ENCODE measurements at places on chromosomes 6 and 20.

DNA sequence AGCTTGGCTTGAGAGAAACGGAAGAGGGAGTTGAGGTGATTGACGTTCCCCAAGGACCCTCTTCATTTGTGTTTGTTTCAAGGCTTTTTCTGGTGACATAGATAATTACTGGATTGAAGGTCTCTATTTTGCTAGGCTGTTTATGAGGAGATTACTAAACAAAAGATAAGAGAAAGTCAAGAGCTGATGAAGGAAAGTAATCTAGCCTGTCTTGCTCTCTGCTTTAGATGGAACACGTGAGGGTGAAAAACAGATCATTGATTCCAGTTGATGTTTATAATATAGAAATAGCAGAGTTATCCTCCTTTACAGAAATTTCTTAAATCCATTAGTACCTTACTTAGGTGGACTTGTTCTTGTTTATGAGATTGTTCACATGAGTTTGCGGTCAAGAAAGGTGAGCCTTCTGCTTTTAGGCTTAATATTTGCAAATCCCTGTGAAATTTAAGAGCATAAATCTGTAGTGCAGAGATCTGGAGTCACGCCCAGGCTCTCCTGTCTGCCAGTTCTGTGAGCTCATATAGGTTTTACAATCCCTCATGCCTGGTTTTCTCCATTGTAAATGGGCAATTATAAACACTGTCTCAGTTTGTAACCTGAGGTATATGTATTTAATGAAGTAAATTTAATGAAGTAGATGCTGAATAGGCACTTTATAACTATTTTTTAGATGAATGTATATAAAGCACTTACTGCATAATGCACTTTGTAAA, 272.8 kb downstream of the NKAIN2 start:
- no peak for DNase-seq

- DNase-seq, result no peak
Observed at GRCh38 chr6:63805808-63806572, 170.4 kb downstream of the PHF3 start.

- peak; percentile 44 for DNase-seq
Observed at GRCh38 chr6:30884521-30885480, 482 bp downstream of the DDR1 start.

DNA sequence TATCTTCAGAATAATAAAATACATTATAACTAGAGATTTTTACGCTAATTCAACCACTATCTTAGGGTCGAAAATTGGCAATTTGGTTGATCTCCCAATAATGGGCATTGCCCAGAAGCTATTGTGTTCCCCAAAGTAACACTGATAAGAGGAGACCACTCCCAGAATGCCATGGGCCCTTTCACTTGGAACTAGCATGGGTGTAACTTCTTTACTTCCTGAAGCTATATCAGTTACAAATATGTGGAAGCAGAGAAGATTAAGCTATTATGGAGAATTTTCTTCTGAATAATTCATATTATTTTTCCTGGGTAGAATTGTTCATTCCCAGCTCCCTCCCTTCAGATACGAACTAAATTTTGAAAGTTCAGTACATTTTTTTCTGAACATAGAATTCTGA, 48.2 kb upstream of the JAG1 start:
- DNase-seq, result no peak

- DNase-seq, result no peak
Observed at GRCh38 chr6:132972971-132973370, 158.6 kb downstream of the RPS12 start.

- DNase-seq, result no peak
Observed at GRCh38 chr6:111775145-111775922, 97.9 kb downstream of the FYN start.

DNA sequence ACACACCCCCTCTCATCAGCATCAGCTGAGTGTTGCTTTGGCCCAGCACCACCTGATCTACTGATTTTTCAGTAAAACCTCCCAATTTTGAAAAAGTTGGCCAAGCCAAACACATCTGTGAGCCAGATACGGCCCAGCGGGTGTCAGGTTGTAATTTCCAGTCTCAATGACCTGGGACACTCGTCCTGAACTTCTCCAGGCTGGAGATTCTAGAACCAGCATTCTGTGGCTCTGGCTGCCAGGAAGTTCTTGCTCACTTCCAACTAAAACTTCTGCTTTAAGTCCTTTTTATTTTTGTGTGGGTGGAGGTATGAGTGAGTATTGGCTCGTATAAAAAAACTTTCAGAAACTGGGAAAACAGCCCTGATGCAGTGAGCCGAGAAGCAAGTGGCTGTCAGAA, 5.1 kb downstream of the KIAA1755 start:
- DNase-seq, result no peak

GRCh38 chr6:159633196-159633595, 59.8 kb downstream of the SOD2 start:
- DNase-seq, result no peak

DNA sequence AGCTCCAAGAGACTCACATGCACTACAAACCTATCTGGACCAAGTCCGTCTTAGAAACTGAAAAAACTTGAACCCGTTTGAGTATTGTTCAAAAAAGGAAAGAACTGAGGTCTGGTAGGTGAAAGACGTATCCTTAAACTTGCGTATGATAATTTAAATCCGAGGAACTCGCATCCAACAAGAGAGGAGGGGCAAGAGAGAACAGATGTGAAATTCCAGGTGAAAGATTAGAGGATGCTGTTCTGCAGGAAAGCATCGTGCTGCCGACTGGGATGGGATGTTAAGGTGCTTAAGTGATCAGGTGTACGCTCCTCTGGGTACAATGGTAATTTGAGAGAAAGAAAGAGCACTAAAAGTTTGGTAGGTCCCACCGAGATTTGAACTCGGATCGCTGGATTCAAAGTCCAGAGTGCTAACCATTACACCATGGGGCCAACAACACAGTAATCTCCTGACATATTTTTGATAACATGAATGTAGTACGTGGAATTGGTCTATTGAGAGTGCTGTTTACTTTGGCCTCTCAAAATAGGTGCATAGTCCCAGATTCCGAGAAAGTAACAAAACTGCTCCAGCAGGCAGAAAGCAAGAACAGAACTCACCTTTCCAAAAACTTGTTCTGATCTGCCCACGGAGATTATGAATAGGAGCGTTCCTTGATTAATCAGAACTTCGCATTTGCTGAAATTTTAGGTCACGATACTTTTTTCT, 53.5 kb upstream of the BTN3A2 start:
- peak; percentile 54 for DNase-seq

DNA sequence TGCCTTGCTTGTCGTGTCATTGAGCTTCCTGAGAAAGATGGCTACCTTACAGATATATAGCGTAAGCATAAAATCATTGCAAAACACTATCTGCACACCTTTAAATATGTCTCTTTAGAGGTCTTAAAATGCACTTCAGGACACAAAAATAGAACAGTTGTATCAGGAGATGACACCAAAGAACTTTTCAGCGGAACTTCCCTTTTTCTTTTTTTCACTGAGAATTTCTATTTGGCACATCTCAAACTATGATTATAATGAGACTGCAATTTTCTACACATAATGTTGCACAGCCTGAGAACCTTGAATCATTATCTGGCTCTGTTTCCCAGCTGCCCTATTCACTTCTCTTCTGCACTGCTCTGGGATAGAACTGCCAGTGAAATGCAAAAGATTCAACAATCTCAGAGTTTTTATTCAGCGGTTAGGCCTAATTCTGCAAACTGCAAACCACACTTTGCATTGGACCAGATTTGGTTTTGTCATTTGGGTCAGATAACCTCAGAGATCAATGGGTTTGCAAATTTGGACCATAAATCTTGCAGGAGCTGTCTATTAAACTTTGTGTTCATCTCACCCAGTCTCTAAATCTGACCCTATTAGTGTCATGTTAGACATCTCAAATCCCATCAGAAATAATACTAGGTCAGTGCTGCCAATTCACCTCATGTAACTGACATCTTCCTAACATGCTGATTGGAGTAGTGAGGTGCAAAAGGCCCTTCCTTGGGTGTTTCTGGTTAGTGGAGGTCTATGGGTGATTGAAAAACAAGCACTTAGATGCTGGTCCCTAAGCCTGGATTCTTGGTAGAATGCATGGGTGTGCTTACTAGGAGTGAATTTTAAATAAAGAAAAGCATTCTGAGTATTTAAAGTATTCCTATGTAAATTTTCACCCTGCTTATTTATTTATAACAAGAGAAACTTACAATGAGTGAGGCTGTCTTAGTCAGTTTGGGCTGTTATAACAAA, 382.7 kb downstream of the UTRN start:
- DNase-seq, result no peak

DNA sequence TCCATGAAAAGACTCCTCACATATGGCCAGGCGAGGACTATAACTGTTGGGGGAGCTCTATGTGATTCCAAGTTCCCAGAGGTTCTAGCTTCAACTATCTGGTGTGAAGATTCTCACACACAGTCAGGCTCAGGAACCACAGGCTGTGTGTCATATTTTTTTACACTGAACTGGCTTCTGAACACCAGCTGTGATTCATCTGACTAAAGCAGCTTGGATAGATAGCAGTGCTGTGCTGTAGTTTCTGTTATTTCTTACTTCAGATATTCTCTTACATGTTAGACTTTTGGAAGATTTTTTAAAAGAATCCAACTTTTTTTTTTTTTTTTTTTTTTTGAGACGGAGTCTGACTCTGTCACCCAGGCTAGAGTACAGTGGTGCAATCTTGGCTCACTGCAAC, 140.7 kb upstream of the MCHR2 start:
- DNase-seq, result no peak

DNA sequence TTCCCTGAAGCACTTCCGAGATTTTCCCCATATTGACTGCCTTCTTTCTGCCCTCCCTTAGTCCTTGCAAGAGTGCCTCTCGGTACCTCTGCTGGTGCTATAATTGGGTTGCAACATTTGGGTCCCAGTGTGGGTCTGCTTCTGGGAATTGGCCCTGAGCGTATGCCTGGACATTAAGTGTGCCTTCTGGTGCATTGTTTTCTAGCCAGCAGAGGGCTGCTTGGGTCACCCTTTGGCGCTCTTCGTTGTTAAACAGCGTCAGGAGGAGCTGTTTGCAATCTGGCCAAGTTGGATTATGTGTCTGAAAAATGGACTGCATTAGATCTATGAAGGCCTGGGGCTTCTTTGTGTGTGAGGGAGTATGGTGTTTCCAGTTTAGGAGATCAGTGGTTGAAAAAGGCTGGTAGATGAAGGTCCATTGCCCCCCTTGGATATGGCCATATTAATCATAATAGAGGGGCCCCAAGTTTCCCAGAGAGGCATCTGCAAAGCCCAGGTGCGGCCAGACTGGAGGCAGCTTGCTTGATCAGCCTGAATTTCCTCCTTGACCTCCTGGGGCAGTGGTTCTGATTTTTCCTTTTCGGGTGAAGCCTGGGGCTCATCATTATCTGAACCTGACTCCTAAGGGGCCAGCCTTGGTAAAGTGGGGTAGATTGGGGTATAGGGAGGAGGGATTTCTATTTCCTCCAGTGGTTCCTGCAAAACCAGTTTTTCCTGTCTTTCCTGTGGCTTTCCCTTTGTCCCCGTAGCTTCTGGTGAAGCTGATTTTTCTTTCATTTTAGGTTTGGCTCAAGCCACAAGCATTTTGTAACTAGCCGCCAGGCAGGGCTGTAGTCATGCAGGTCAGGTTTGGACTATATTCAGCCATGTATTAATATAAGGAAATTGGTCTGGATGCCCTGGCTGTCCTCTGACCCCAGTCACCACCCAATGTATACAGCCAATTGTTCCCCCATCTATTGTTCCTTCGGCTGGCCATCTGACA, 85.4 kb upstream of the GPR6 start:
- no peak for DNase-seq

DNA sequence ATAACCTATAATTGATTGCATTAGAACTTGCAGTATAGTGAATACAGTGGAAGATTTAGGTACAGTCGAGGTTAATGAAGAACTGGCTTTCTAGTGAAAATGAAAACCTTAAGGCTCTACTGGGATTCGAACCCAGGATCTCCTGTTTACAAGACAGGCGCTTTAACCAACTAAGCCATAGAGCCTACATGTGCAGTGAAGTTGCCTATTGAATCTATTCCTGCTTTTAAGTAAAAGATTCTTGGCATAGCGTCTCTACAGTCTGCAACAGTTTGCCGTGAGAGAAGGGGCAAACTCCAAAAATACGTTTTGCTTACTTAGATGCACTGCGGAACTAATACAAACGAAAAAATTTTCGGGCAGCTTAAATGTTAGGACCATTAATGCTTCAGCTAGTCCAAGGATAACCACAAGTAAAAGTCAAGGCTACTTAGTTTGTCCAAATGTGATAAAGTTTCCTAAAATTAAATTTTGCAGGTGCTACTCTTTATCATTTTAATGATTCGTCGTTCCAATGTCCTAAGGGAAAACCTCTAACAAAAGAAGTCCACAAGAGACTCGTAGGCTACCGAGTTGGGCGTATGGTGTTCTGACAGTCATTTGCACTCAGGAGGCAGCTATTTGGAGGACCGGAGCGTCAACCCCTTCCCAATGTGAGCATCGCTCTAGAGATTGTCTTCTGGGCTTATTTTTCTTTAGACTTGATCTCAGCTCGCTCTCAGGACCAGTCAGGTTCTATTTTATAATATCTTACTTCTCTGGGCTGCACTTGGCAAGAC, 31.3 kb upstream of the ZSCAN23 start:
- no peak for DNase-seq

GRCh38 chr6:137641474-137642077, 147.4 kb upstream of the OLIG3 start:
- peak; percentile 57 for DNase-seq

DNA sequence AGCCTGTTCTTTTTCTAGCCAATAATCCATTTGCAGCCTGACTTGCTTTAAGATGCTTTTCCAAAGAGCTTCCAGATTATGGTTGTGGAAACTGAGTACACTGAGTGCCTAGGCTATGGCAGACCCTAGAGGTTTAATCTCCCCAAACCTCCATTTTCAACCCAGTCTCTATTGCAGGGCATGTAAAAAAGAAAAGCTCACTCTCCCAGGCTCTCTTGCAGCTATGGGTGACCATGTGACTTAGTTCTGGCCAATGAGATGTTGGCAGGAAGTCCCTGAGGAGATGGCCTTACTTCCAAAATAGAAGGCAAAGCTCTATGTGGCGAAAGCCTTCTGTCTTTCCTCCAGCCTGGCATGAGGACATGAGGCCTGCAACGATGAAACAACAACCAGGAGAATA, 3.8 kb downstream of the PDRG1 start:
- no peak for DNase-seq

All from activated naive CD4-positive, alpha-beta T cell treated with Interleukin-2 at 50 U/mL for 16 hours (primary cell).